ENCODE measurements at places on chromosomes 16 and 17. TPM values are rescaled to one million over a fixed set of nuclear protein-coding genes. Genes with fewer than 3 reads are reported as not detected.

- H3K4me1 ChIP-seq, result no peaks in the 10 kb centered on the region
- peaks cover 29% of the 10 kb centered on the region for H3K36me3 ChIP-seq
- H3K27me3 ChIP-seq, result no peaks in the 10 kb centered on the region
- H3K4me3 ChIP-seq, result no peak overlapping the region
- DNase-seq, result no peak
Observed at GRCh38 chr17:59651346-59651745, 31.7 kb downstream of the CLTC start.

DNA sequence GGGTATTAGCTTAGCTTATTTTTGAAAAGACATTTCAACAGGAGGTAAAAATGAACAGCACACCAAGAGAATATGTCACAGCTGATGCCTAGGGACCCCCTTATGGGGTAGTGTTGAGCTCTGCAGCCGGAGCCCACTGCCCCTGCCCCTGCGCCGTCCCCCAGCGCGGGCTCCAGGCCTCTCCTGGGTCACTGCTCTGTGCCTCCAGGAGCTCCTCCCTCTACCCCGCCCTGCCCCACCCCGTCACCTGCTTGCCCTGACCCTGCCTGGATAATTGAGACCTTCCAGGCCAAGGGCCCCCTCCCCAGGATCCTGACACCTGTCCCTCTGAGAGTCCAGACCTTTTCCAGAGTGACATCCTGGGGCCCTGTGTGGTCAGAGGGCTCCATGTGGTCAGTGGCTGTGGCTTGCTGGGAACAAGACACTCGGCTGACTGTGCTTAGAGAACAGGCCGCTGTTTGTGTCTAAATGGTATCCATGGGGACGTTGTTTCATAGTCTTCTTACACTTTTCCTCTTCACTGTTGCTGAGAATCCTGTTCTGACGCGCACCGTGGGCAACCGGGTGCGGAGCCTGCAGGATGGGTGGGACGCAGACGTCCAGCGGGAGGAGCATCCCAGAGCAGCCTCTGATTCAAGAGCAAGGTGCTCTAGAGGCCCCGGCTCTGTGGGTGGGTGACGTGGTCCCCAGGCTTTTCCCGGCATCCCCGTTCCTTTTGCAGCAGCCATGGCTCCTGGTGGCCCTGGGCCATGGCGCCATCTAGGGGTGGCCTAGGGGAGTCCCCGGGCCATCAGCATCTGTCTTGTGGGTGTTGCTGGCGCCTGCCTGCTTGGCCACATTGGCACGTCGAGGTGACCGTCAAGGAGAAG lies 20.0 kb upstream of the WFIKKN1 start:
- DNase-seq, result no peak
- no peak overlapping the region for H3K4me3 ChIP-seq
- H3K27me3 ChIP-seq, result no peaks in the 10 kb centered on the region
- H3K36me3 ChIP-seq, result no peaks in the 10 kb centered on the region
- peaks cover 6% of the 10 kb centered on the region for H3K4me1 ChIP-seq
- no peak overlapping the region for H3K27ac ChIP-seq

DNA sequence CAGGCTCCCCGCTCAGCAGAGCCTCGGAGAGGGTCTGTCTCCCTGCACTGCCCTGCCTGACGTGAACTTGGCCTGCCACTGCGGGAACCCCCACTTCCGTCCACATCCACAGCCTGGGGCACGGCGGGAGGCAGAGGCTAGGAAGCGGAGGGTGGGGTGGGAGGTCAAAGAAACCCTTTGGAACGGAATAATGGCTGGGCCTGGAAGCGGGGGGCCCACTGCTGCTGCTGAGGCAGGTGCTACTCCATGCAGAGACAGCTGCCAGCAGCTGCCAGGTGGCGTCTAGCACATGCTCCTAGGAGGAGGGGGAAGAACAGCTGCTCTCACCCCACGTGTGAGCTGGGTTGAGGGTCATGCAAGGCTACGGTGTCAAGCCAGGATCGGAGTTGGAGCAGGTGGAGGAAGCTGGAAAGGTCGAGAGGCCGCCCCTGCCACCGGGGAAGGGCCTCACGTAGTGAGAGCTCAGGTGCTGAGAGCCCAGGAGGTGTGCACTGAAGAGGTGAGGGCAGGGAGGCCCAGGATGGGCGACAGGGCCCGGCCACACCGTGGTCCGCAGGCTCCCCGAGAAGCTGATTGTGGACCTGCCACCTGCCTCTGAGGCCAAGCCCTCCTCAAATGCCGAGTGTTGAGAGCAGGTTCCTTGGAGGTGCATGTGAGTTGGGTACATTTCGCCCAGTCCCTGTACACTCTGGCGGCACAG lies 9.8 kb downstream of the FSCN2 start:
- peaks cover 40% of the 10 kb centered on the region for H3K36me3 ChIP-seq
- no peak overlapping the region for H3K27ac ChIP-seq
- H3K27me3 ChIP-seq, result peaks cover 13% of the 10 kb centered on the region
- H3K4me1 ChIP-seq, result peaks cover 15% of the 10 kb centered on the region
- DNase-seq, result peak; percentile 77
- H3K4me3 ChIP-seq, result no peak overlapping the region

DNA sequence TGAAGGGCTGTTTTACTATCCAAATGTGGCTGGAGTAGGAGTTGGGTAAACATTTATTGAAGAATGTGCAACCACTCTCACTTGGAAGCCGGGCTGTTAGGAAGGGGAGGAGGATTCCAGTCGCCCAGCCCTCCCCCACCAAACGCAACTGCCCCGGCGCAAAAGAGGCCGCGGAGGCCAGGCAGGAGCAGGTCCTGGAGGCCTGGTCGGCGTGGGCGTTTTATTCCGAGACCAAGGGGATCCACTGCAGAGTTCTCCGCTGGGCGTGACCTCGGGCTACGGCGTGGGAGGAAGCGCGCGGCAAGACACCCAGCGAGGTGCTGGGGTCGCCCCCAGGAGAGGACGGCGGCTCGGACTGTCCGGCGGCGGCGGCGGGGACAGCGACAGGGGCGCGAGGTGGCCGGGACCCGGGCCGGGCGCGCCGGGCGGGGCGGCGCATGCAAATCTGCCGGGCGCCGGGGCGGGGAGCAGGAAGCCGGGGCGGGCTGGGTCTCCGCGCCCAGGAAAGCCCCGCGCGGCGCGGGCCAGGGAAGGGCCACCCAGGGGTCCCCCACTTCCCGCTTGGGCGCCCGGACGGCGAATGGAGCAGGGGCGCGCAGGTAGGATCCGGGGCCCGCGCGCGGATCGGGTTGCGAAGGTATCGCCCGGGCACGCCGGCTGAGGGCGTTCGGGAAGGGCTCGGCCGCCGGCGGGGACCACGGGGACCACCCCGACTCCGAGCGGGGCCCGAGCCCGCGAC lies at the start of gene IL4R:
IL4R (plus strand) TSS at position 553 of the 739 bp plus-strand sequence. CDS start 26,230 bp downstream, outside the sequence.
- peaks cover 52% of the 10 kb centered on the region for H3K4me1 ChIP-seq
- H3K4me3 ChIP-seq, result peak within 1 kb of the TSS; percentile 92
- no peaks in the 10 kb centered on the region for H3K27me3 ChIP-seq

Gene TNS4
- 0.54 TPM for total RNA-seq
